ENCODE measurements at places on chromosomes 7 and 10. TPM values are rescaled to one million over a fixed set of nuclear protein-coding genes. Genes with fewer than 3 reads are reported as not detected.
A peak's percentile ranks its signal among the peaks of the same experiment; 100 is the strongest.

TET1 gene
- total RNA-seq, result 2.1 TPM

ADCYAP1R1 gene
- not detected for total RNA-seq

UPK3B gene
- 0.11 TPM for total RNA-seq

CALHM3 gene
- not detected for total RNA-seq

DNA sequence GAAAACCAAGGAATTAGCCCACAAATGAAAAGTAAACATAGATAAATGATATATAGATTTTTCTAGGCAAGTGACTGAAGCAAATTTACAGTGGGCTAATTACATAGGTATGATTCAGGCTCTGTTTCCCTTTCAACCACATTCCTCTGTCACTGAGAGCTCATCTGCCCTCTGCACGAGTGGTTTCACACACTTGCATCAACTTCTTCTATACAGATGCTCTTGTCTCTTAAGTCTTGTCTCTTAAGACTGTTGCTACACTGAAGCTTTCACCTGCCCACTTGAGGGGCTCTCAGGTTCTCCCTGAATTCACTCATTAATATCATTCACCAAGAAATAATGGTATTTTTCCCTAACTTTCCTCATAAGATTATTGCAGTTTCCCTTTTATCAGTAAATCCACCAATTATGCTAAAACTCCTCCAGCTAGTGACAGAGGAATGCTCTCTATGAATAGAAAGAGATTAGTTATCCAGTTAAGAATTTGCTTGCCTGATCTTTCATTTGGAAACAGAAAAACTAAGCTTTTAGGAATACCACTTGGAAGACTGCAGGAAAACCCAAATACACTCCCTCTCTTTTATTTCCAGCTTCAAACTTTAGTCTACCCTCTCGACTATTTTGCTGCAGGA is 95.7 kb downstream of the ELAPOR2 start:
- DNase-seq, result peak; percentile 36

DNA sequence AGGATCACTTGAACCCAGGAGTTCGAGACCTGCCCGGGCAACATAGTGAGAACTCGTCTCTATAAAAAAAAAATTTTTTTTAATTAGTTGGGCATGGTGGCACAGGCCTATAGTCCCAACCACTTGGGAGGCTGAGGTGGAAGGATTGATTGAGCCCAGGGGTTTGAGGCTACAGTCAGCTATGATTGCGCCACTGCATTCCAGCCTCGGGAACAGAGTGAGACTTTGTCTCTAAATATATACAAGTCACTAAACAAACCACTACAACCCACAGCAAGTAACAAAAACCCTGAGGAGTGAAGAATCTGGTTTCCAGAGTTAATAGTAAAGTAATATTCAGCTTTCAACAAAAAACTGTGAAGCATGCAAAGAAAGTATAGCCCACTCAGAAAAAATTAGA is 32.7 kb upstream of the HHEX start:
- DNase-seq, result no peak

DNA sequence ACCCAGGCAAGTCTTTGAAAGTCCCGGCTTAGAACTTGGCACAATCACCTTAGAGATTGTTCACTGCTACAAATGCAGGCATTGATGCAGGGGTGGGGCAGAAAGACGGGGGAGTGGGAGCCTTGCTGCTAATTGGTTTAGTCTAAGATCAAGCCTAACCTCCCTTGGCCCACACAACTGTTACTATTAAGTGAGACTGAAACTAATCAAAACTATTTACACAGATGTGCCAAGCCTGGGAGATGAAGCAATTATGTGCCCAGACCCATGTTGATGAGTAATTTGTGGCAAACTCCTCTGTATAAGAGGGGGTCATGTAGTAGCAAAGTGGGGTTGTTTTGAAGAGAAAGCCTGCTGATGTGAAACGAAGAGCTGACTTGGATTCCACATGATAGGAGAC is 178.2 kb upstream of the ITGB1 start:
- DNase-seq, result peak; percentile 78

GRCh38 chr7:31251441-31251840 is 89.1 kb downstream of the NEUROD6 start:
- no peak for DNase-seq

DNA sequence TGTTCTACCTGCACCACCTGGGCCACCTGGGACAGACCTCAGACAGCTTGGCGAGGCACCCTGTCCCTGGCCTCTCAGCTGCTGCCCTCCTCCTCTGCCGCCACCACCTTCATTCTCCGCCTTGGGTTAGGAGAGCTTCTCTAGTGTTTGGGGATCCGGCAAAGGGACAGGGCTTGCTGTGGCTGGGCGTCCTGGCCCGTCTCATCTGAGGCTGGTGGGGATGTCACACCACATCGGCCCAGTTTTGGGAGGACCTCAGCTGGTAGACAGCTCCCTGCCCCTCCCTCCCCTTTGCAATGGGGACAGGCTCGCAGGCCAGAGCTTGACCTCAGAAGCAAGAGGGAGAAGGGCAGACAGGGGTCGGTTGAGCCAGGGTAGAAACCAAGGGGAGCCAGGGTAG is 26.4 kb downstream of the SPOCK2 start:
- no peak for DNase-seq

GRCh38 chr7:92788559-92789183 is 47.7 kb downstream of the CDK6 start:
- DNase-seq, result no peak

DNA sequence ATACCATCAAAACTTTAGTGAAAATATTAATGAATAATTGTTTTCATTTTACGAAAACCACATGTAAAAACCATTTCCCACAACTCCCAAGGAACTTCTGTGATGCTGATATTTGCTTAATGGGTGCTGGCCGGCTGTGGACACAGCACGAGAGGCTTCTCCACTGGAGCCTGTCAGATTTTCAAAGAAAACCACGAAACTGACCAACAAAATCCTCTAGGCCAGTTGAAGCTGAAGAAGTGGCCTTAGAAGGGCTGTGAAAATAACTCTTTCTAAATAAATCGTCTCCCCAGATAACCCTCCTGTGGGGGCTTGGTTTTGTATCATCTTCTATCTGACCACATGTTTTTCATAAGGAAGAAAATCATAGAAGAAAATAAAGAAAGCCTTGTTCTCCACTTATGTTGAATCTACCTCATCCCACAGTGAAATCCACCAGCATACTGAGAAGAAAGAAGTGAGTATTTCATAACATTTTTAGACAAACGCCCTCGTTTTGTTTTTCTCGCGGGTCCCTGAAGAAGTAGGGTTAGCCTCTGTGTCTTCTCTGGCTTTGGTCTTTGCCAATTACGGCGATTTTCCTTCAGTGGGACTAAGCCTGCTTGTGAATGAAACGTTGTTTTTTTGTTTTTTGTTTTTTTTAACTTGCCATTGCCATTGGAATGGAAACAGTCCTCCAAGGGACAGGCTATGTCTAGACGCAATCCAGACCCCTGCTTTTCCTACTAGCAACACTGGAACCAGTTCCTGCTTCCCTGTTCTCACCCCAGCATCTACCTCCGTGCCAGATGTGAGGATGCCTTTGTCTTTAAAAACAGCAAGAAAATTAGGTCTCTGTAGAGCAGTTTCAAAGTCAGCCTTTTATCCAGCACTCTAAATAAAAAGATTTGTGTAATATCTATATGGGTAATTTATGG is 123.9 kb downstream of the ADAM12 start:
- DNase-seq, result peak; percentile 36

DNA sequence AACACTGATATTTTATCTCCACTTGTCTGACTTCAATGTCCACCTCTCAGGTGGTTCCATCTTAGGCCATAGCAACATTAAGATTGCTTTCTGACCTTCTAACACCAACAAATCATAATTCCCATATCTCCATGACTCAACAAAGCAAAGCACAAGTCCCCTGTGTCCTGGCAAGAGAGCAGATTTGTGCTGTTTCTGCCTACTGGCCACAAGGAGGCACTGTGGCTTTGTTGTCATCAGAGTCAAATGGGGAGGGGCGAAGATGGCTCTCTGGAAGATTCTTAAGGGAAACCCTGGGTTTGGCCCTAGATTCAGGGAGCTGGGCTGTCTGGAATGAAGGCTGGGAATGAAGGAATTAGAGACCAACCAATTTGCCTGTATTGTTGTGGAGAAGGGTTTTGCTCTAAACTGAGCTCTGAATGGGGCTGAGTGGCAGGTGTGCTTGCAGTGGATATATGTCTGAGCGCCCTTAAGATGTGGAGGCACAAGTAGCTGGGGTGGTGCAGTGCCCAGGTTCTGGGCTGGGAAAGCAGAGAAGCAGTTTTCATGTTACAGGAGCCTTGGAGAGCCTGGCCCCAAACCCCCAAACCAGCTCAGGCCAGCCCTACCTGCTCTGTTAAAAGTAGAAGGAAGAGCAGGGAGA is 154.8 kb upstream of the PRSS58 start:
- DNase-seq, result peak; percentile 81

- DNase-seq, result no peak
These were observed 342.7 kb downstream of the CXCL12 start for GRCh38 chr10:44042075-44042770.

- DNase-seq, result no peak
These were observed 50.0 kb upstream of the KCNMA1 start for GRCh38 chr10:77687621-77688020.

- no peak for DNase-seq
These were observed 117.7 kb downstream of the ELFN1 start for GRCh38 chr7:1787681-1788235.

GRCh38 chr7:82388138-82388537 is 55.4 kb downstream of the CACNA2D1 start:
- DNase-seq, result no peak

Data from GM23248 (cell line).